ENCODE measurements at places on chromosomes 1 and 21.

DNA sequence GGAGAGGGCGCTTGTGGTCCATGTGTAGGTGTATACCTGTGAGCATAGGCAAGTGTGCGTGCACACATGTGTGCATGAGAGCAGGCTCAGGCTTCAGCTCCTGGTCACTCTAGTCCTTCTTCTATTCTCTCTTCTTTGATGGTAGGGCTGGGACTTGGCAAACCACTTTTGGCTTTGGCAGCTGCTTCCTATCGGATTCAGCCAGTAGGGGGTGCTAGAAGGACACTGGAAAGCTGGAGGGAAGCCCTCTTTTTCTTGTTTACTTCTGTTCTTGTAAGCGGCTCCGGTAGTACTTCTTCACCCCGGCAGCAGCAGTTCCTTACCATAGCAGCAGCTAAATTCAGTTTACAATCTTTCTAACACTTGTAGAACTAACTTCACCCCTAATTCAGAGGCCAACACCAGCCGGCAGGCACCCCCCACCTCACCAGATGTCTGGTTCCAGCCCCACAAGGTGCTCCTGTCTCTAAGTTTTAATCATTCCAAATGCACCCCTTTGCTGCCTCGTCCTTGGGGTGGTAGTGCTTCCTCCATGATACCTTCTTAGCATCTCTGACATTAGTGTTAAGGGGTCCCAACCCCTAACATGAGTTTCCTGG, 25.1 kb downstream of the NENF start:
- no peak for DNase-seq

DNA sequence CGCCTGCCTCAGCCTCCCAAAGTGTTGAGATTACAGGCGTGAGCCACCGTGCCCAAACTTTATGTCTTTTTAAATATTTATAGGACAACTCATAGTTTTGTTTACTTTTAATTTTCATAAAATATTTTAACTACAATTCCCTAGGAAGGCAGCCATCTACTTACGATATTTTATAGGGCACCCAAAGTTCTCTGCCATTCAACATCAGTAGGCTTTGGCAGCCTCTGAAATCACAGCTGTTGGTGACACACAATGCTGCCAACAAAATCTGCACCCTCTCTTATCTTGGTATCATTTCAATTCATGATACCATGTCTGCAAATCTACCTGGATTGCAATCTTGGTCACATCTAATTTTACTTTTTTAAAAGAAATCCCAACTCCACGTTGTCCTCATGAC, 27.1 kb upstream of the ERO1B start:
- no peak for DNase-seq

DNA sequence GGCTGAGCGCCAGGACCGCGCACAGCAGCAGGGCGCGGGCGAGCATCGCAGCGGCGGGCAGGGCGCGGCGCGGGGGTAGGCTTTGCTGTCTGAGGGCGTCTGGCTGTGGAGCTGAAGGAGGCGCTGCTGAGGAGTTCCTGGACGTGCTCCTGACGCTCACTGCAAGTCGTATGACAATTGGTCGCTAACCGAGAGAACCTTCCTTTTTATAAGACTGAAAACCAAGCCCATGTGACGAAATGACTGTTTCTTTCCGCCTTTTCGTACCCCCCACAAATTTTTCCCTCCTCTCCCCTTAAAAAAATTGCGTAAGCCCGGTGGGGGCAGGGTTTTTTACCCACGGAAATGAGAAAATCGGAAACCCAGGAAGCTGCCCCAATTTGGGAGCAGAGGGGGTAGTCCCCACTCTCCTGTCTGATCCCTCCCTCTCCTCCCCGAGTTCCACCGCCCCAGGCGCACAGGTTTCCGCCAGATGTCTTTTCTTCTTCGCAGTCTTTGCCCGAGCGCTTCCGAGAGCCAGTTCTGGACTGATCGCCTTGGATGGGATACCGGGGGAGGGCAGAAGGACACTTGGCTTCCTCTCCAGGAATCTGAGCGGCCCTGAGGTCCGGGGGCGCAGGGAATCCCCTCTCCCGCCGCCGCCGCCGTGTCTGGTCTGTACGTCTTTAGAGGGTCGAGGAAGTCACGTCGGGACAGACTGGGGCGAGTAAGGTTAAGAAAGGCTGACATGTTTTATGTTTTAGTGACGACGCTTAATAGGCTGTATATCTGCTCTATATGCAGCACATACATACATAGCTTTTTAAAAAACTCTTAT, at the start of gene PTGS2:
TSS of gene PTGS2 (minus strand) at position 179 of the 817 bp plus-strand sequence. CDS start at position 46, 133 bp downstream.
- DNase-seq = no peak

DNA sequence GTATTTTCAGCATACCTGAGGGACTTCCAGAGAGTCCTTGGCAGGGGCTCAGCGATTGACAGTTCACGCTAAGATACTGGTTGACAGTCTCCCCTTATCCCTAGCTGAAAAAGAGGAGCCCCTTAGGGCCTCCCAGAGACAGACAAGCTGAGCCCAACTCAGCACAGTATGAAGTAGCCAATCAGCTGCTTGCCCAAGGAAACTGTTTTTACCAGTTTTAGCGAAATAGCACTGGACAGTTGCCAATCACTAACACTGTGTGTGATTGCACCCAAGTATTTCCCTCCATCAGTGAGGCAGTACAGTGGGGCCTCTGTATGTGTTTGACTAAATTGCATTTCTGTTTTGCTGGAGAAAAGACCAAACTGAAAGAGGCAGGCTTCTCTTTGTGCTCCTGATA, 27.0 kb downstream of the KHDRBS1 start:
- DNase-seq = no peak

- no peak for DNase-seq
These were observed 25.8 kb downstream of the PIGP start for GRCh38 chr21:37047079-37047478.

GRCh38 chr1:44229435-44230167, 16.3 kb downstream of the DMAP1 start:
- no peak for DNase-seq

GRCh38 chr1:243580072-243580471, 270.0 kb downstream of the AKT3 start:
- no peak for DNase-seq

DNA sequence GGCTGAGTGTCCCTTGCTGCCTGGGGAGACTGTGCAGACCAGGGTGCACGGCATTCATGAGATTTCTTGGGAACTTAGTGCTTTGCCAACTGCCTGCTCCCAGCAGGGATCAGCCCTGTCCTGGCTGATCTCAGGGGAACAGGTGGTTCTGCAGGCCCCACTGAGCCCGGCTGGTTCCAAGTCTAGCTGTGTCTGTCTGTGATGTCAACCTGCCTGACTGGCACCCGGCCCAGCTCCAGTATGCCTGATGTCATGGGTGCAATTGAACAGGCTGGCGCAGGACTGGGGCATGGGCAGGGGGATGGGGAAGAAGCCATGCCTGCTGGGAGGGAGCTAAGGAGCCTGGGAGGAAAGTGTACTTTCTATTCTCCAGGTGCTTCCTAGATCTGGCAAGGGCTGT, 227.1 kb downstream of the GRIK3 start:
- no peak for DNase-seq

- DNase-seq = peak; percentile 52
These were observed 5.7 kb upstream of the COL6A2 start for GRCh38 chr21:46092026-46092764.

DNA sequence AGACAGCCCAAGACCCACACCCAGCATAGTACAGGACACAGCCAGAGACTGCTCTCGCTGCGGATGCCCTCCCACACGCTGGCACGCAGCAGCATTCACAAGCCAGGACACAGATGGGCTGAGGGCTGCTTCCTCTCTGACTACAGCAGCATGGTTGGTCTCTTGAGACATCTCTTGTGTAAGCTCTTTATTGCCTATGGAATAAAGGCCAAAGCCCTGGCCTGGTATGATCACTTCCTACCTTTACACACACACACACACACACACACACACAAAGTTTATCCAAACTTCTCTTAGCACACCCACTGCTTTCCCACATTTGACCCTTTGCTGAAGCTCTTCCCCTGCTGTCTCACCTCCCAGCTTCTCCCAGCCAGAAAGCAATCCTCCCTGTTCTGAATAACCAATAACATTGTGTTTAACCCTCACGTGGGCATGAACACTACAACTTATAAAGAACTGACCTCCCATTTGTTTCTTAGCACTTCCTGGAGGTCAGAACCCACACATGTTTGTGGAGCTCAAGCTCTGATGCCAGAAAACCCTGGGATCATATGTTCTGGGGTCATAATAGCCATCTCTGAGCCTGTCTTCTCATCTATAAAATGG, 1.2 kb upstream of the LUZP1 start:
- no peak for DNase-seq

DNA sequence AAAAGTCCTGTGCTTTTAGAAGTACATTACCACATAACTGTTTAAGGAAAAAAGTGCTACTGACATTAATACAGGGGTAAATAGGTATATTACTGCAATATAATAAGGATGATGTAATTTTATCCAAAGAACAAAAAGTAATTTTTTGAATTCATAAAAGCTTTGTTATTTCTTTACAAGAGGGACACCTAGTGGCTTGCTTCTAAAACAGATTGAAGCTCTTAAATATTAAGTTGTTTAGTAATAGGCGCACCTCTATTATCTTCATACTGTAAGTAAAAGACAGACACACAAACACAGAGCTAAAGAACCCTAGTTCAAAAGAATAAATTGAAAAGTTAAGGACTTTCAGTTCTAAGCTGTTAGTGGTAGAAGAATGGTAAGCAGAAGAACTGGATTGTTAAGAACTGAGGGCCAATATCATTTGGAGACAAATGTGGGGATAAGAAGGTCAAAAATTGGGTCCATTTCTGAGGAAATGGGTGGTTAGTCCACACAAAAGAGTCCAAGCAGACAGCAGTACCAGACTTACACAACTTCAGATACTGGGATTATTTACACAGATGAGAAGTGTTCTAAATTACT, 15.4 kb downstream of the ZNHIT6 start:
- DNase-seq = no peak

GRCh38 chr1:182054698-182055326, 6.7 kb downstream of the ZNF648 start:
- no peak for DNase-seq

DNA sequence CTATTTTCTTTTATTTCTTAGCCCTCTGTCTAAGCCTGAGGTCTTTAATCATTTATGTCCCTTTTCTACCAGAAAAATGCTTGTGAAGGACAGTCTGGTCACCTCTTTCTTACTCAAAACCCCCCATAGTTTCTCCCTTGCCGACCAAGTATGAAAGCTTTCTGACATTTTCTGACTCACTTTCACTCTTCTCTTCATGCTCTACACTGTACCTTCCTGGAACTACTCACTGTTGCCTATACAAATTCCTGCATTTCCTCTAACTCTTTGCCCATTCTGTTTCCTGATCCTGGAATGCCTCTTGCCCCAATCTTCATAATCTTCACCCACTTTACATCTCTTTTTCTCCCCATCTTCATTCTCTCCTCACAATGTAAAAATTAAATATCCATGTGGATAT, 380.0 kb downstream of the HHIPL2 start:
- no peak for DNase-seq

- no peak for DNase-seq
These were observed 7.4 kb upstream of the MGST3 start for GRCh38 chr1:165623624-165624023.

GRCh38 chr1:43282220-43283195, 2.9 kb downstream of the C1orf210 start:
- DNase-seq = no peak

GRCh38 chr21:41874611-41875010, 4.5 kb downstream of the PRDM15 start:
- no peak for DNase-seq

DNA sequence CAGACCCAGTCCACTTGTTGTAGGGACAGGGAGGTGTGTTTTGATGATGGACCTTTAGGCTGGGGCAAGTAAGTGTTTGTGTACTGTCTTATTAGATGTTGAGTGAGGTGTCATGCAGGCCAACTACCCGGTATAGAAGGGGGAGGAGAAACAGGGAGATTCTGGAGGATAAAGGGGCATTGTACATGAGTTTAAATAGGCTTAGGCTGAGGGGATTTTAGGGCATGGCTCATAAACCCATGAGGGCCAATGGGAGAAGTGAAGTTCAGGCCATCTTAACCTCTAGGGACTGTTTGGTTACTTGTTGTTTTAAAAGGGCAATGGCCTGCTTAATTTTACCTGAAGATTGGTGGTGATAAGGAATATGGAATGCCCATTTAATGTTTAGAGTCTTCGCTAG, 38.2 kb upstream of the PLA2G5 start:
- DNase-seq = no peak

GRCh38 chr1:202288177-202288576, 53.6 kb downstream of the UBE2T start:
- DNase-seq = no peak

DNA sequence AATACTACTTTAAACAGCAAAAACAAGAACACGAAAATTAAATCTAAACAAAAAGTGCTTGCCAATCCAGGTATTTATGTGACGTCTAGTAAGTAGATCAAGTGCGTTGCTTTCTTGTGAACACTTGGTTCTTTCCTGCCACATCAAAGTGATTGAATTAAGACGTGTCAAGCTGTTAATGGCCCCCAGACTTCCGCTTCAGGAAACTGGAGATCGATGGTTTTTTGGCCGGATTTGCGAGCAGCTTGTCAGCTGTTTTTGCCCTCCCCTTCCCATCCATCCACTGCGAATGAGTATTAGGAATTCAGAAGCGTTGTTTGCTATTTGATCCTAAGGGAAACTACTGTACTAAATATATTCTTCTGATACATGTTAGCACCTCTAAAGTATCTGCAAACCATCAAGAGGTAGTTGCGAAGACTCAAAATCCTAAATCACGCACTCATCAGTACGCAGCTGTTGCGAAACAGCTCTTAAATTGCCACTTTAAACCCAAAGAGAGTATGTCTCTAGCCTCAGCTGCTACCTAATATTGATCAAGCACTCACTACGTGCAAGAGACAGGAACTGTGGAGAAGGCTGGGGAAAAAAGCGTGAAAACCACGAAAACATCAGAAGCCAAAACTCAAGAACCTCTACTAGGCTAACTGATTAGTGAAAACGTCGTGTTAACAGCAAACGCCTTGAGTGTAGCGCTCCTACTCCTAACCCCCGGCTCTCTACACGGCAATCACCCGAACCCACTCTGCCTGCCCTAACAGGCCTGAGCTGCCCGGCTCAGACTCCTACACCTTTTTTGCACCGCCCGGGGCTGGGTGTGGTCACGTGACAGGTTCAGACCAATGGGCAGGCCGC, 473 bp upstream of the BRDT start:
- DNase-seq = no peak

GRCh38 chr21:42650033-42650370, 3.4 kb upstream of the PDE9A start:
- no peak for DNase-seq

GRCh38 chr21:25103500-25104207, 503.6 kb downstream of the MRPL39 start:
- no peak for DNase-seq

DNA sequence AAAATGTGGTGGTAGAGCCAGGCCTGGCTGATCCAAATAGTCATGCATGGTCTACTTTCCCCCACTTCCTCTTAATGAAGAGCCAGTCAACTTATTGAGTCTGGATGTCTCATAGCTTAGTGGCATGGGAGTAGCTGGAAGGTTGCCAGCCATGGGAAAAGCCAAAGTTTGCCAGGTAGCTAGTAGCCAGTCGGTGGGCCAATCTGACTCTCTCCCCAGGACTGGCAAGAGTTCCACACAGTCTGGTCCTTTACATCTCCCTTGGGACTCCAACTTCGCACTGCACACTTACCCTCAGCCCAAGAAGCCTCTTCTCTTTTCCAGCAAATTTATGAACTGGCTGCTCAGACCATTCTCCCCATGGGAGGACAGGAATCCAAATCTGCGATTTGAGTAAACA, 8.3 kb downstream of the WARS2 start:
- no peak for DNase-seq
